ENCODE measurements at places on chromosomes 6 and 20.
A peak's percentile ranks its signal among the peaks of the same experiment; 100 is the strongest.

- no peak for DNase-seq
Measured at GRCh38 chr6:148591656-148592055, 155.2 kb upstream of the UST start.

DNA sequence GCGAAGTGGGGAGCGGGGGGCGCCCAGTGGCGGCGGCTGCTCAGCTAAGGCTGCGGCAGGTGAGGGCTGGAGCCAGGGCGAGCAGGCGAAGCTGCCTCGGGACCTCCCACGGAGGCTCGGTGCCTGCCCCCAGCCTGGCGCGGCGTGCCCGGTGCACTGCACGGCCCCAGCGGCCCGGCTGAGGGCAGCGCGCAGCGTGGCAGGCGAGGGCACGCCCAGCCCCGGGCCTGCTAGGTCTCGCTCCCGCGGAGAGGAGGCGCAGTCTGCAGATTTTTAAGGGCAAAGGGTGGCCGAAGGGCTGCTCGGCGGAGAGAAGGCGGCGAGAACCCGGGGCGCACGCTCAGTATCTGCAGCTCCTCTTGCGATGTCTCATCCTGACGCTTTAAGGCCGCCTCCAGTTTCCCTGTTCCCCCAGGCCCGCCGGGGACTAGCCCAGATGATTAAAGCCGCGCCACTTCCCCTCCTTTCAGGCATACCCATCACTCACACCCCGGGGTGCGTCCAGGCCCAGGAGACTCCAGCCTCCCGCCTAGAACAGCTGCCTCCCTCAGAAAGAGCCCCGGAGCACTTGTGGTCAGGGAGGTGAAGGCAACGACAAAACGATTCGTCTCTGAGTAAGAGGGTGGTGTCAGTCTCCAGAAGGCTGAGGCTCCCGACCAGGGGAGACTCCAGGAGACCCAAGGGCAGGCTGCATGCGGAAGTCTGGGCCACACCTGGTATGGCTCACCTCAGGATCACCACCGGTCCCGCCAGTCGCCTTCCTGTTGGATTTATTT lies at the start of gene FERMT1:
Gene FERMT1 (minus strand): TSS at position 158 of the 776 bp plus-strand sequence. CDS start 3,476 bp downstream, outside the sequence.
- no peak for DNase-seq

GRCh38 chr20:12305188-12305950 lies 387.7 kb downstream of the BTBD3 start:
- DNase-seq: no peak

DNA sequence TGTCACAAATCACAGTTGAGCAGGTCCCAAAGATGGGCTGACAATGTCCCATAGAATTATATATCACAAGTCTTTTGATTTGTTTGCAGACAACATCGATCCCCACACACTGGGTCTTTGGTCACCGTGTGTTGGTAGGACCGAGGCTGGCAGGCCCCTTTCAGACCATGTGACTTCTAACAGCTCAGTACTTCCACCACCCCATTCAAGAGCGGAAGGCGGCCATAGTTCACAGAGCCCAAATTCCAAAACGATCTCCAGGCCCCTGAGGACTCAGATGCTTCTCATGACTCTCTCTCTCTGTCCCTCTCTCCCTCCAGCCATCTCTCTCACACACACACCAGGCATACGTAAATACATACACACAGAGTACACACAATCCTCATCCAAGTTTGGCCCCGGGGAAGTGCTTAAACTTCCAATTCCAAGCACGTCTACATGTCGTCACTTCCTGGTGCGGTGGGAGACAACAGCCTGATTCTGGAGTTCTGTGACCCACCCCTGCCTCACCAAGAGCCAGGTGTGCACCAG lies 155.9 kb upstream of the INSM1 start:
- DNase-seq: peak; percentile 82

GRCh38 chr6:38136547-38136946 lies 317.0 kb downstream of the ZFAND3 start:
- no peak for DNase-seq

DNA sequence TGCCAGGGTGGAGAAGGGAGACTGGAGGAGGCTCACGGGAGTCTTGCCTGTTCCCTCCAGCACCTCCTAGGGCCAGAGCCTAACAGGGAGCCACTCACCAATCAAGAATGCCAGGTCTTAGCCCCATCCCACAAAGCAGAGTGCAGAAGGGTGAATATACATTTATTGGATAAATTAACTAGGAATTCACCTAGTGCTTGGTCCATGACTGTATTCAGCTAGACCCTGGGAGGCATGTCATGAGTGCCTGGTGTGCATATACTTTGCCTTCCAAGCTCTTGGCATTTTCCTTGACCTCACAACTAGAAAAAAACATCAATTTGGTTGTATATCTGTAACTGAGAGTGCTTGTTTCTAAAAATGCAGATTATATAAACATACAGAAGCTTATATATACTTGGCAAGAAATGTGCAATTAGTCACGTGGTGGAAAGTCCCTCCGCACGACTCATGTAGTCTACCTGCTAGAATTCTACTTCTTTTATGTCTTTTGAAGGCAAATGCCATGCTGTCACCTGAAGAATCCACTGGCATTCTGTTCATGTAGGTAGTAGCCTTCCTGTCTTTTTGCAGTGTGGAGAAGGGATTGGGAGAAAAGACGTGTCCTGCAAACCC lies 991.0 kb downstream of the KIF16B start:
- DNase-seq: no peak

- DNase-seq: no peak
Measured at GRCh38 chr20:17541996-17542395, 10.8 kb upstream of the BFSP1 start.

DNA sequence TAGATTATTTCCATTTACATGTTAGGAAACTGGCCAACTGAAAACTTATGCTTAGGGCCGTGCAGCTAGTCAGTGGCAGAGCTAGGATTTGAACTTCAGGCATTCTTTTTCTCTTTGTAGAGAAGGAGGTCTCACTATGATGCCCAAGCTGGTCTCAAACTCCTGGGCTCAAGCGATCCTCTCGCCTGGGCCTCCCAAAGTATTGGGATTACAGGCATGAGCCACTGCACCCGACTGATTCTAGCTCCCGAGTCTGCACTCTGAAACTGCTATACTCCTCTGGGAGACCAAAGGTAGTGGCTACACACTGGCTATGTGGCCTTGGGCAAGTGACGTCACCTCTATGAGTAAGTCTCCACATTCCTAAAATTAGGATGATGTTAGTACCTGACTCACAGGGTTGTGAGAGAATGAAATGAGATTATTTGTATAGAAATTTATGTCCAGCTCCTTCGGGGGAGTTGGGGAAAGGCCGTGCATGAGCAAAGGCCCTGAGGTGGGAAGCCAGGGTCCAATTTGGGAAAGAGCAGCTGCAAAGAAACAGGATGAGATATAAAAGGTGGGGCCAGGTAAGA lies 6.4 kb downstream of the PLTP start:
- DNase-seq: no peak

DNA sequence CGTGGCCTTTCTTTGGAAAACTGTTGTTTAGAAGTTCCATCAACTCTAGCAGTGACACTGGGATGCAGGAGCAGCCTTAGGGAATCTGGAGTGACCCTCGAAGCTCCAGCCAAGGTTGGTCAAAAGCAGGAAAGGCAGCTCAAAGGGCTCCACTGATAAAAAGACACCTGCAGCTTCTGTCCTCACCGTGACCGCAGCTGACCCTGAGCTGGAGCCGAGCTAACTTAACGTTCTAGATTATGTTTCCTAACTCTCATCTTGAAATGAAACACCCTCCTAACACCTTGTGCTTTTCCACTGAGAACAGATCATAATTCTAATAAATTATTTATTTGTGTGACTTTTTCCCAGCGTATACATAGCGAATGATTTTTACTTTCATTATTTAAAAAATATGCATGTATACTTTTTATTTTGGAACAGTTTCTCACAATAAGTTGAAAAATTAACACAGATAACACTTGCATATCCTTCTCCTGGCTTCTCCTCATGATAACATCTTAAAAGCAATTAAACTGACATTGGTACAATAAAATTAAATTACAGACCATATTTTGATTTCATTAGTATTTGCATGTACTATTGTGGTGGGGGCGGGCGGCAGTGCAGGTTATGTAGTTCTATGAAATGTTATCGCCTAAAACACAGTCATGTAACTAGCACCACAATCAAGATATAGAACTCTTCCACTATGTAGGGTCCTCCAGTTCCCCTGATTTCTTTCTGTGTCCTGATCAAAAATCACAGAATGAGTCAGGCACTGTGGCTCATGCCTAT lies 116.1 kb downstream of the MOXD1 start:
- no peak for DNase-seq

GRCh38 chr6:34150766-34151165 lies 4.9 kb upstream of the GRM4 start:
- DNase-seq: no peak

DNA sequence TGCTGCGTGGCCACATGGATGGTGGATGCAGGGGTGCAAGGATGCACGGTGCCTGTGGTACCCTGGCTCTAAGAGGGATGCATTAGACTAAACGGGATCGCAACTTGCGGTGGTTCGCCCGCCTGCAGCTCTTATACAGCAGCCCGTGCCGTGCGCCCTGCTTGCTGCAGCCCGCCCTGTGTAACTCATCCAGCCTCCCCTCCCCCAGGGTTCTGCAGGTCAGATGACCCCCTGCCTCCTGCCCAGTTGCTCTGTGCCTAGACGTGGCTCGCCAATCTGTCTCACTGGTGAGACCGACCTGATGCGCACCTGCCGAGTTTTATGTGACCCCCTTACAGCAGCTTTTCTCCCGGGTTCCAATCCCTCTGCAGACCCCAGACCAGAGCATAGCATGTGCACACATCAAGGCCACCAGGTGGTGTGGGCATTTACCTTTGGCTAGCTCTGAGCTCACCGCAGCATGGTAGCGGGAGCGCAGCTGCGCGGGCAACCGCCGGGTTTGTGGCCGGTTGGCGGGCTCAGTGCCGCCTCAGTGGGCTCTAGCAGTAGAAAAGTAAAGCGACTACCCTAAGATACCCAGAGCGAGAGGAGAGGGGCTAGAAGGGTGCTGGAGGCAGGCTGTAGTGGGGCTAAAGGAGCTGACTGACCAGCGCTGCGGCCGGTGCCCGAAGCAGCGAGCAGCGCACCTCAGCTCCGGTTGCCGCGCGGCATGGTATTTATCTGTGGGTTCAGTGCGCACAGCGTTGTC lies 693 bp upstream of the GNAS-AS1 start:
- no peak for DNase-seq

GRCh38 chr6:12066297-12066696 lies 54.2 kb downstream of the HIVEP1 start:
- no peak for DNase-seq

DNA sequence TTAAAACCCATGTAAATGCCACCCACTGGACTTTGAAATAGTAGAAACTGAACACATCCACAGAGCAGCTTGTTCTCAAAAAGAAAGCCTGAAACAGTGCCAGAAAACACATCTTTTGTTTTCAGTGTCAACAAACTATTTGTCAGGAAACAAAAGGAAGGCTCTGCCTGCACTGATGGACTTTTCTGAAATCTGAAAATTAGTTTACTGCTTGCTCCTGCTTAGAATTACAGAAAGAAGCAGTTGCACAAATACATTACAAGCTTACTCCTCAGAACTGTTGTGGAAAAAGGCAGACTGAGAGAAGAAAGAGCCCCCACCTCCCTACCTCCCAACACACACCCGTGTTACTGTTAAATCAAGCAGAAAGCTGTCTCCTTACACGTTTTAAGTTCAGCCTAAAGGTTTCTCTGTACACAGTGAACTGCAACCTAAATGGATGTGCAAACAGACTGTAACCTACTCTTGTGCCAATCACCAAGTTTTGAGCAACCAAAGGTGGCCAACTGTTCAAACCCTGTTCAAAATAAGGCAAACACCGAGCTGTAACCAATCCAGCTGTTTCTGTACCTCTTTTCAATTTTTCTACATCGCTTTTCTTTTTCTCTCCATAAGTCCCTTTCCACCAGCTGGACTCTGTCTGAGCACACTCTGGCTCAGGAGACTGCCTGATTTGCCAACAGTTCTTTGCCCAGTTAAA lies 43.7 kb downstream of the FRK start:
- DNase-seq: no peak

- no peak for DNase-seq
Measured at GRCh38 chr6:3425574-3425973, 31.3 kb downstream of the SLC22A23 start.

GRCh38 chr6:108562503-108562993 lies 1.8 kb downstream of the FOXO3 start:
- peak; percentile 4 for DNase-seq

DNA sequence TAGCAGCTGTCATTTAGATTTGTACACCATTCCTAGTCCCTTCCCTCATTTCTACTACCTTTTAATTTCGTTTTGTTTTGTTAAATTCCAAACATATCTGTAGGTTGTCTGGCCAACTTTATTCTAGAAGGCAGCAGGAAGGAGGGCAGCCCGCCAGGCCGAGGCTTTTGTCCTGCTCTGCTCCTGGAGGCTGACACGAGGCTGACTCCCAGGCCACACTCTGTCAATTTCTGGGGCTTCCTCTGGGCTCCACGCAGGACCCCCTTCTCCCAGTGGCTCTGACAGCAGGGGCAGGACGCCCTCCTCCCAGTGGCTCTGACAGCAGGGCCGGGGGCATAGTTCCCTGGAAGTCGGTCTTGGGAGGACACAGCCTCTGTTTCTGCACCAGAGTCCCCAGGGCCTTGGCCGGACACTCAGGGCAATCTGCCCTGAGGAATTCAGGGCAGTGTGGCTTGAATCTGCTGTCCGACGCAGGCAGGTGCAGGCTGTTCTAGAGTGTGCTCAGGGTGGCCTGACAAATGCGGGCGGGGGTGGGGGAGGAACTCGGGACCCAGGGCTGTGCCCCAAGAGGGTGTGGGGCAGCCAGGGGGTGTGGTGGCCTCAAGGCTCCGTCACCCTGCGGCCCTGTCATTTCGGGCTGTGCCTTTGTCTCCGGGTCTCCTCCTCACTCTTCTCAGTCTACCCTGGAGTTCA lies 11.8 kb downstream of the SMOC2 start:
- DNase-seq: no peak

GRCh38 chr6:71486461-71486860 lies 197.8 kb downstream of the OGFRL1 start:
- no peak for DNase-seq
